NCI-H510A (cell line): ENCODE measurements at places on chromosomes 5 and 9.
A peak's percentile ranks its signal among the peaks of the same experiment; 100 is the strongest.

- no peak for DNase-seq
These were observed 43.0 kb downstream of the CYFIP2 start for GRCh38 chr5:157308836-157309465.

DNA sequence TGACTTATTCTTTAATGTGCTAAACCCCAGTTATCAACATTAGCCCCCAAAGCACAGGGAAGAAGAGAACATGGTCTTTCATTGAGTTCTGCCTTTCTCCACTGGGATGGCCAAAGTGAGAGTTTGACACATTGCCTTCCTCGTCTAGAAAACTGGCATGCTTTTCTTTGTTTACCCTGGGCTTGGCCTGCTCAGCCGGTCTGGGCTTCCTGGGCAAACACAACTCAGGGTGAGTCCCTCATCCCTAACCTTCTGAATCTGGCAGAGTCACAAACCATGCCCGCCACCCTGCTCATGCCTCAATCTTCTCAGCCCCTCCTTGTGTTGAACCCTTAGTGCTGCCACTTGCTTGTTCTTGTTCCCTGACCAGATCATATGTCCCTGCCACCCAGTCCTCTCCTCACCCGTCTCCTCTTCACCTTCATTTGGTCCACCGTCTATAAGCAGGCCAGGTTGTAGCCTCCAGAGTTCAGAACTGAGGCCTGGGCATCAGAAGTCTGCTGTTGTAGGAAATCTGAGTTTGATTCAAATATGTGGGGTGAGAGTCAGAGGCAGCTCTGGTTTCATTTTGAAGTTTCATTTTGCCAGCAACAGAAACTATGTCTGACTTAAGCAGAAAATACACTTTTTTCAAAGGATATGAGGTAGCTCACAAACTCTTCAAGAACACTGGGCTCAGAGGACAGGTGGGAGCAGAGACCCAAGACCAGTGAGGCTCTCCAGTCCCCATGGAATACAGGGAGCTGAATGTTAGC, 217.6 kb downstream of the NDUFS4 start:
- no peak for DNase-seq

DNA sequence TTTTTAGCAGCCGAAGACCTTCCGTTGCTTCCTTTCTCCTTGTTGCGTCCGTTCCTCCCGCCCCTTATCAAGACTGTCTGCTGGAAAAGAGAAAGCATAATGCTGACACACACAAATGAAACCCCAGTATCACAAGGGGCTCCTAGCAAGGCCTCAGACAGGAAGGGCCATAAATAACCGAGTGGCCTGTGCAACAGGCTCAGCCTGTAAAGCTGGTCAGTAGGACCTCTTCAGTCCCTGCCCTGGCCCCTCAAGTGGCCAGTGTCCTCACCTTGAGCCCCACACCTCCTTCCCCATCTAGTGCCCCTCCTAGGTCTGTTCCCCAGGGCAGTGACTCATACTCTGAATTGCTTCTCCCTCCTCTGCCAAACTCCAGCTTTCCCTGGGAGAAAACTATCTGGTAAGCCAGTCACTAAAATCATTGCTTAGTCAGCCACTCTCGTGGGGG, 174.6 kb upstream of the IL12B start:
- no peak for DNase-seq

- DNase-seq = no peak
These were observed 248.9 kb downstream of the DOCK8 start for GRCh38 chr9:463455-464171.

DNA sequence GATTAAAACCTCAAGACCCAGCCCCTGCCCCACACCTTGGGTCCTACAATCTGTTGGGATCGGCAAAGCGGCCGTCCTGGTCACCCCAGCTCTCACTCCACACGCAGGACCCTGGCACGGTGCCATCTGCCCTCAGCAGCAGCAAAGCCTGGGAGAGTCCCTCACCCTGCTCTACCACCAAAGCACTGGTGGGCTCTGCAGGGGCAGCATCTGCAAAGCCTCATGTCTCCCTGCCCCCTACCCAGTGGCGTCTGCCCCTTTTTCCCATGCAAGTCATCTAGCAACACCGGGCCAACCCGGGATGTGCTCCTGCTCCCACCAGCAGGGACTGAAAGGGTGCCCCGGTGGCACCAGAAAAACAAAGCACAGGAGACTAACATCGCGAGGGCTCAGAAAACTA, 19.6 kb upstream of the CNOT6 start:
- DNase-seq = no peak

DNA sequence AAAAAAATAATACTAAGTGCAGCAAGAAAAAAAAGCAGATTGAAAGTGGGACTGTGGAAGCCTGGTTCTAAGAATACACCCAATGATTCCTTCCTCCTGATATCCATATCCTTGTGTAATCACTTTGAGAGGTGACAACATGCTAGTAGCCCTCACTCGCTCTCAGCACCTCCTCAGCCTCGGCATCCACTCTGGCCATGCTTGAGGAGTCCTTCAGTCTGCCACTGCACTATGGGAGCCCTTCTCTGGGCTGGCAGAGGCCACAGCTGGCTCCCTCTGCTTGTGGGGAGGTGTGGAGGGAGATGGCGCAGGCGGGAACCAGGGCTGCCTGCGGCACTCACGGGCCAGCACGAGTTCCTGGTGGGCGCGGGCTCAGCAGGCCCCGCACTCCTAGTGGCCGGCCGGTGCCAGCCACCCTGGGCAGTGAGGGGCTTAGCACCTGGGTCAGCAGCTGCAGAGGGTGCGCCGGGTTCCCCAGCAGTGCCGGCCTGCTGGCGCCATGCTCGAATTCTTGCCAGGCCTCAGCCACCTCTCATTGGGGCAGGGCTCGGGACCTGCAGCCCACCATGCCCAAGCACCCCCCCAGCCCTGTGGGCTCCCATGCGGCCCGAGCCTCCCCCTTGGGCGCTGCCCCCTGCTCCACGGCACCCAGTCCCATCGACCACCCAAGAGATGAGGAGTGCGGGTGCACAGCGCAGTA, 24.5 kb upstream of the SELENOP start:
- DNase-seq = no peak

DNA sequence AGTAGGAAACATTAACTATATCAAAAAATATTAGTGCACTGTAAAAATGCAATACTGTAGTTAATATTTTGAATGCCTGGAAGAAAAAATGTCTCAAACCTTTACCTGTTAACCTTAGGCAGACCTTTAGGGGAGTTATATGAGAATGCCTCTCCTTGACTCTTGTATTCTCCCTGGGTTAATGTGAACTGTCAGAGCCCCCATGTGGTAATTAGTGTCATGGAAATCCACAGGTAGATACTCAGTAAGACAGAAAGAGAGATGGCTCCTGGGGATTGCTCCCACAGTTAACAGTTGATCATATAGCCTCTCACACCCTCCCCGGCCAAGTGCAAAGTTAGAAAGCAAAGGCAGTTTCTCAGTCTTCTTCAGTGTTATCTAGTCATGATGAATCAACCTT, 742.8 kb downstream of the NR2F1-AS1 start:
- DNase-seq = no peak

- DNase-seq = peak; percentile 73
These were observed 5.9 kb downstream of the FAM163B start for GRCh38 chr9:133603135-133603927.

- no peak for DNase-seq
These were observed 760 bp upstream of the MAN1B1 start for GRCh38 chr9:137085920-137086530.

DNA sequence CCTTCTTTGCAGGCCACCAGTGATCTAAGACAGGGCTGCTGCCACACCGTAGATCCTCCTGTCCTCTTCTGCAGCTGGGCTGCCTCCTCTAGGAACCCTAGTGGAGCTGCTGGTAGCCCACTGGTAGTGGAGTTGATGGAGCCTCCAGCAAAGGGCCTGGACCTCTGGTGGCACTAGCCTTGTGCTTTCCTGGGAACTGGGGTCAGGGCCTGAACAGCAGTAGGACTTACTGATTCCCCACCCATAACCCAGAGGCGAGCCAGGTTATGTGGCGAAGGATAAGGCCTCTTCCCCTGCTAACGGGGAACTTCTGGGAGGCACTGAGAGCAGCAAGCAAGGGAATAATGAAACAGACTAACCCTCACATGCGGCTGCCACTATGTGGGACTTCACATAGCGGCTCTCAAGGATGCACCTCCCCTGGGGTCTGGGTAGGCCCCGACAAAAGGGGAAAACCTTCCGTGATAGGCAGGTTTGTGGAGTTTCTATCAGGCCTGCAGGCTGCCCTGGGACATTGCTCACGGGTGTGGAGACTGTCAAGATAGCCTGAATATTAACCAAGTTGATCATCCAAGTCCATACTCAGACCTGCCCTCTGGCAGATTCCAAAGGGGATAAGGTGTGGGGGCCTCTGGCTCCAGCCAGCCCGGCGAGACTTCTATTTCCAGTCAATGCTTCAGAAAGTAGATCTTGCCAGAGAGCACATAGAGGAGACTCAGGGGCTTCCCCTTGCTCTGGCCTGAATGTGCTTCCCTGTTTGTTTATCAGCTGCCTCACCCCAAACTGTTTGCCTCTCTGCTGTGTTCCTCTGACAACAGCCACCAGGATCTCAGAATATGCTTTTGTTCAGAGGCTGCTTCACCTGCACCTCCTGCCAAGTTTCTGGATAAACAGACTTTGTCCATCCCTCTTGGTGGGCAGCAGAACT, 7.4 kb downstream of the SLC22A4 start:
- DNase-seq = no peak

- no peak for DNase-seq
These were observed 128.8 kb upstream of the FBXL7 start for GRCh38 chr5:15371184-15371583.

DNA sequence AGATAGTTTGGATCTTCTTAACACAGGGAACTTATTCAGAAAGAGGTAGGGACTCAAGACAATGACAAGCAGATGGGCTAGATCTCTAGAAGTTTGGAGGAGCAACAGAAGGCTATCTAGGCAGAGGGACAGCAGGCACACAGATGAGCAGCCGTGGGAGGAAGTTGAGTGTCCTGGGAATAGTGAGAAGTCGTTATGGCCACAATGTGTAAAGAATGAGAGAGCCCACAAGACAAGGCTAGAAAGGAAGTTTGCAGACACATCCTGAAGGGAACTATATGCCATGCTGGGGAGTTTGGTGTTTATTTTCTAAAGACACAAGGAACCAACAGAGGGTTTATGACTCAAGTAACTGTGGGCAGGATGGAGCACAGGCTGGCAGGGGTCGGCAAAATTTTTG, 160.6 kb downstream of the PALM2AKAP2 start:
- no peak for DNase-seq

- no peak for DNase-seq
These were observed 33.5 kb upstream of the KCNIP1 start for GRCh38 chr5:170470275-170470674.

DNA sequence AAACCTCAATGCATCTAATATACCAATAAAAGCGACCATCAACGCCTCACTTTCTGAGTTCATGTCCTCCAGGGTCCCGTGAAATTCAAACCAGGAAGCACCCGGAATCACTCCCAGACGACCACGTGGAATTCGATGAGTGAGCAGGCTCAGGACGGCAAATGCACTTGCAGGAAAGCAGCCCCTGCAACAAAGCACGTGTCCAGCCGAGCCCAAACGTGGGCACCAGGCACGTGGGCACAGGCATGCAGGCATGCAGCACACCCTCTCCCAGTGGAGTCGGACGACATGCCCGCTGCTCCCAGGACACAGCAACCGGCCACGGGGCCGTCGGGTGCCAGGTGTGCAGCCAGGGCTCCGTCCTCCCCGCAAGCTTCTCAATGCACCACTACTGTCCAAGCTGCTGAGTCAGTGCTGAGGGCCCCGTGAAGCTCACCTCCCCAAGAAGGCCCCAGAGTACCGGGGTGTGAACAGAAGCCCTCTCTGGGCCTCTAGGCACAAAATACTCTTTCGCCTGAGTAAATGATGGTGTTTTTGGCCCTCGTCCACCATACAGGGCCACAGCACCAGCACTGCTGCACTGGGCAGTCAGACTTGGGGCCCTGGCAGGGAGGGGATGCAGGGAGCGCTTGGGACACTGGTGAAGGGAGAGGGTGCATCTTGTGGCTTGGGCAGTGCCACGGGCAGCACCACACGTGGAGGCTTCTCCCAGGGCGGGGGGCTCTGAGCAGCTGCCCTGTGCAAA, 87.6 kb downstream of the VAV2 start:
- DNase-seq = no peak

DNA sequence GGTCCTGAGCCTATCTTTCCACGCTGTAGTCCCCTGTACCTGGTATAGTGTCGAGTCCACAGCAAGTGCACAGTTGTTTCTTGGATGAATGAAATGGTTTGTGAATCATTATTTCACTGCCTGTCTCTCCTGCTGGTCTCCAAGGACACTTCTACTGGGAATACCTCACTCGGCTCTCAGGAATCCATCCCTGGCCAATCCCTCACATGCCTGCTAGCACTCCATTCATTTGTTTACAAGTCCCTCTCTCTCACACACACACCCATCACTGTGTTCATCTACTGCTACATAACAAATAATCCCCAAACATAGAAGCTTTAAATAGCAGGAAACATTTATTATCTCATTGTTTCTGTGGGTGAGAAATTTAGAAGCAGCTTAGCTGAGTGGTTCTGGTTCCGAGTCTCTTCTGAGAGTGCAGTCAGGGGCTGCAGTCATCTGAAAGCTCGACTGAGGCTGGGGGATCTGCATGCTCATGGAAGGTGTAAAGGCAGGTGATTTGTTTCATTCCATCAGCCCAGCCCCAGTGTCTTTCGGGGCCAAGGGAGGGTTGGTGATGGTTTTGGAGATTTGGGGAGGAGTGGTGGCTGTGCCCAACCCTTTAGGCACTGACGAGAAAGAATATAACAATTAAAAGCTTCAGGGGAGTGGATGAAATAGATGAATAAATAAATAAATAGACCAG, 132.7 kb upstream of the IER5L start:
- DNase-seq = no peak

DNA sequence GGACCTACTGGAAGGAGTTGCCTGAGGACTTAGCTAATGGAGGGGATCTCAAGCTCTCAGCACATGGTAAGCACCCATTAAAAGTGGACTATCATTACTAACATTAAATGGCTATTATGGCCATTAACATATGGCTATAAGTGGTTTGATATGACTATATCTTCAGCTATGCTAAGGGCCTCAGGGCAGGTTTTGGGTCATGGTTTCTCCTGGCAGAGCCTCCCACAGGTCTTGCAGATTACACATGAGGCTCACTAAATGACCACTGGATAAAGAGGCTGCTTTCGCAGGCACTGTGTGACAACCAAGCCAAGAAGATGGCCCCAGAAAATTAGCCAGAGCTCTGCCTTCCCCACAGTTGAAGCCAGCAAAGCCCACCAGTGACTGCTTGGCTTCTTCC, 15.4 kb downstream of the CCNJL start:
- no peak for DNase-seq

DNA sequence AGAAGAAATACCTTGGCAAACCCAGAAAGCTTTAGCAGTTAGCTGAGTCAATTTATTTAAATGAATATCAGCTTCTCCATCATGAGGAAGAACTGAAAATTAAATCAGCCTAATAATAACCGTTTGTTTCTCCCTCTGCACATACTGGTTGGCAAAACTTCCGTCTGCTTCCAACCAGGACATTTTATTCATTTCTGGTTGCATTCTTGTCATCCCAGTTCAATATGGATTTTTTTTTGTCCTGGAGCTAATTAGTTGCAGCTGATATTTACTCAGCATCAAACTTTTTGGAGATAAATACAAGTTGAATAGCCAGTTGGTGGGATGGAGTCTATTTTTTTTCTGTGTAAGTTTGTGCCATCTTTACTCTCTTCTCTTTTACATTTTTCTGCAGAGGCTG, 126.5 kb upstream of the GDNF start:
- DNase-seq = no peak

- no peak for DNase-seq
These were observed 28.5 kb downstream of the KCNV2 start for GRCh38 chr9:2745560-2746380.
